ENCODE measurements at places on chromosomes 4 and X.

- DNase-seq: no peak
Measured at GRCh38 chrX:13638826-13639225, 14.1 kb upstream of the TCEANC start.

GRCh38 chr4:169604903-169605331 is 7.5 kb downstream of the NEK1 start:
- no peak for DNase-seq

- DNase-seq: no peak
Measured at GRCh38 chr4:61239250-61239649, 39.1 kb downstream of the ADGRL3 start.

DNA sequence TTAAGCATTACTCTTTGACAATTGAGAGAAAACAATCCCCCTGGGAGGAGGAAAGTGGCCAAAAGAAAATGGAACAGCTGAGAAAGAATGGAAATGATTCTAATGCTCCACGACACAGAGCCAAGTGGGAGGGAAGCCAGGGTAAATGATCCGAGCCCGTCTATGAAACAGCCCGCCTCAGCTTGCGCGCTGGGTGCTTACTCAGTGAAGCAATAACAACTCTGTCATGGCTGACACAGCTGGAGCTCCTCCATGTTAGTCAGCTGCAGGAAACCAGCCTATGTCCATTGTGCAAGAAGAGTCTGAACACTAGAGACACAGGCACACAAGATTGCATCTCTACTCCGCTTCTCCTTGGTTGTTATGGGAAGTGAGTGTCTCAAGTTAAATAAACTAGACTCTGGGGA is 19.3 kb downstream of the NOA1 start:
- no peak for DNase-seq

- DNase-seq: no peak
Measured at GRCh38 chrX:136206916-136207315, 44.3 kb downstream of the MAP7D3 start.

DNA sequence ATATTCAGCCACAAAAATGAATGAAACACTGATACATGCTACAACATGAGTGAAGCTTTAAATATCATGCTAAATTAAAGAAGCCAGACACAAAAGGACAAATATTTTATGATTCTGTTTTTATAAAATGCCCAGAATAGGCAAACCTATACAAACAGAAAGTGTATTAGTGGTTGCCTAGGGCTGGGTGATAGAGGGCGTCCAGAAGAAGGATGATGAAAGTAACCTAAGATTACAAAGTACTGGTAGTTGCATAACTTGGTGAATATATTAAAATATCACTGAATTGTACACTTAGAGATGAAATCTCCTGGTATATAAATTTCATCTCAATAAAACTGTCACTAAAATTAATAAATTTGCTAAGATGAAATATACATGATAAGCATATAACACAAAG is 67.5 kb downstream of the FBXW7 start:
- no peak for DNase-seq

DNA sequence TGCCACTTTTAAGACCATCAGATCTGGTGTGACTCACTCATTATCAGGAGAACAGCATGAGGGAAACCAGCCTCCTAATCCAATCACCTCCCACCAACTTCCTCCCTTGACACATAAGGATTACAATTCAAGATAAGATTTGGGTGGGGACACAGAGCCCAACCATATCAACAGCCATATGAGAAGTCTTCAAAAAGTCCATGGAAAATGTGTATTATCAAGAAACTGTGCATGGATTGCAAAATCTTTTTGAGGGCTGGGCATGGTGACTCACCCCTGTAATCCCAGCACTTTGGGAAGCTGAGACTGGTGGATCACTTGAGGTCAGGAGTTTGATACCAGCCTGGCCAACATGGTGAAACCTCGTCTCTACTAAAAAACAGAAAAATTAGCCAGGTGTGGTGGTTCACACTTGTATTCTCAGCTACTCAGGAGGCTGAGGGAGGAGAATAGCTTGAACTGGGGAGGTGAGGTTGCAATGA is 17.8 kb upstream of the RPL39 start:
- no peak for DNase-seq

GRCh38 chr4:152104901-152105357 is 344.1 kb upstream of the GATB start:
- DNase-seq: no peak

GRCh38 chrX:46184749-46185148 is 360.5 kb downstream of the ZNF674 start:
- no peak for DNase-seq

GRCh38 chrX:69148946-69149345 is 16.3 kb downstream of the PJA1 start:
- DNase-seq: no peak

GRCh38 chr4:115310641-115311040 is 197.2 kb upstream of the NDST4 start:
- no peak for DNase-seq

DNA sequence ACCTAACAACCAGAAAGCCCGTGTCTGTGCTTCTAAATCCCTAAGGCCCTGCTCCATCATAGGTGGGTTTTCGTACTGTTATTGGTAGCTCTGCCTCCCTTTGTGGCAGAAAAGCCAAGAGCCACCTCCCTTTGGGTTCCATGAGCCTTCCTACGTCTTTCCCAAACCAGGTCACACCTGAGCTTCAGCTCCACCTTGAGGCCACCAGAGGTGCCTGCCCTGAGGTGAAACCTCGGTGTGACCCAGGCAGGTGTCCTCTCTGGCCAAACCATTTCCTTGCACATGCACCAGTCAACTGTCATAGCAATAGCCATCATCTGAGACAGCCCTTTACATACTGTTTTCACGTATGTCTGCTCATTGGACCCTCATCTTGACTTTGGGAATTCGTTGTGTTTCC is 188.0 kb upstream of the RBPJ start:
- no peak for DNase-seq

DNA sequence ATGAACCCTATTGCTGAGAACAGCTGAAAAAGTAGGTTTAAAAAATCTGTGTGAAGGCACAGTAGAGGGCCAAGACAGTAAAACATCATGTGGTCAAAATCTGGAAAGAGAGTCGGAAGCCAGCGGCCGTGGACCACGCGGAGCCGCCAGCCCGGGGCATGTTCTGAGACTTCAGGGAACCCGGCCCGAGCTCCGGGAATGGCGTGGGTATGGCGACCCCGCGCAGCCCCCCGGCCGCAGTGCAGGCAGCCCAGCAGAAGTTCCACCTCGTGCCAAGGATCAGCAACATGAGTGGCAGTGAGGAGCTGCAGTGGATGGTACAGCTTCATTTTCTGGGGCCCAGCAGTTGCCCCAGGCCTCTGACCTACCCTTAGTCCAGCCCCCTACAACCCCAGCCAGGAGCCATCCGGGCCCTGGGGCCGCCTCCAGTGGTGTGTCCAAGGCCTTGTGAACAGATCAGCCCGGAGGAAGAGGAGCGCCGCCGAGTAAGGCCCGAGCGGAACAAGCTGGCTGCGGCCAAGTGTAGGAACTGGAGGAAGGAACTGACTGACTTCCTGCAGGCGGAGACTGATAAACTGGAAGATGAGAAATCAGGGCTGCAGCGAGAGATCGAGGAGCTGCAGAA is 94.2 kb downstream of the LARP1B start:
- no peak for DNase-seq

GRCh38 chrX:53317365-53318069 is 36.1 kb upstream of the IQSEC2 start:
- peak; percentile 42 for DNase-seq

- DNase-seq: no peak
Measured at GRCh38 chr4:185654311-185654710, 119.0 kb upstream of the PDLIM3 start.

- no peak for DNase-seq
Measured at GRCh38 chrX:136586386-136586785, 54.4 kb downstream of the VGLL1 start.

- DNase-seq: no peak
Measured at GRCh38 chrX:30039768-30040167, 175.6 kb upstream of the MAGEB2 start.

DNA sequence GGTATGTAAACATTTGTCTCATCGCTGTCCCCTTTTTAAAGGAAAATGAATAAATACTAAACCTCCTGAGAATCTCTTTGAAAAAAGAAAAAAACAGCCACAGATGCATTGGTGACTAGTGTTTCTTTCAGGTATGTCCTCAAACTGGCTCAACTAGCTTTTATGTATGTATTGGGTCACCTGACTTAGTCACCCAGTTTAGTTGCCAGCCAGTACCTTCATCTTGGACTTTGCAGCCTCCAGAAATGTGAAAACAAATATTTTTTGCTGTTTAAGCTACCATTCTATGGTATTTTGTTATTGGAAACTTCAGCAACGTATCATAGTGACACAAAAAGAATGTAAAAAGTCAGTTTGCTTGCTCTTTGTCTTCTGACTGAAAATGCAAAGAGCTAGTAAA is 1263.5 kb downstream of the FAM133A start:
- no peak for DNase-seq

DNA sequence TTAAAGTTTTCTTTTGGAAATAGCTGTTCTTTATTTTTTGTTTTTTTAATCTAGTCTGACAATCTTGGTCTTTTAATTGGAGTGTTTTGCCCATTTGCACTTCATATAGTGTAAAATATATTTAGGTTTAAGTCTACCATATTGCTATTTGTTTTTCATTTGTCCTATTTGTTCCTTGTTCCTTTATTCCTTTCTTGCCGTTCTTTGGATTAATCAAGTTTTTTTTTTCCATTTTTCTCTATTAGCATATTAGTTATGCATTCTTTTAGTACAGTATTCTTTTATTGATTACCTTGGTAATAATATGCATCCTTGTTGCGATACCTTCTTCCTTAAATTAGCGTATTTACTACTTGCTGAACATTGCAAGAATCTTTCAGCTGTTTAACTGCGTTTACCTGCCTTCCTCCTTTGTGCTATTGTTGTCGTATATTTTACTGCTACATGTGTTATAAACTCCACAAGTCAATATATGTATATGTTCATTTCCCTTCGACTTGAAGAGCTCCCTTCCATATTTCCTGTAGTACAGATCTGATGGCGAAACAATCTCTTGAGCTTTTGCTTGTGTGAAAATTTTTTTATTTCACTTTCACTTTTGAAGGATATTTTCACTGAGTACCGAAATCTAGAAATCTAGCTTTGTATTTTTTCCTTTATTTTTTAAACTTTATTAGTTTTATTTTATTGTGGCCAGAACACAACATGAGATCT is 23.9 kb upstream of the RNF212 start:
- DNase-seq: no peak
